Fibroblast of skin of right quadriceps (primary cell): ENCODE measurements at places on chromosomes 4 and X.
A peak's percentile ranks its signal among the peaks of the same experiment; 100 is the strongest.

- peak; percentile 44 for DNase-seq
These were observed 935.4 kb upstream of the GRIA3 start for GRCh38 chrX:122248681-122249080.

DNA sequence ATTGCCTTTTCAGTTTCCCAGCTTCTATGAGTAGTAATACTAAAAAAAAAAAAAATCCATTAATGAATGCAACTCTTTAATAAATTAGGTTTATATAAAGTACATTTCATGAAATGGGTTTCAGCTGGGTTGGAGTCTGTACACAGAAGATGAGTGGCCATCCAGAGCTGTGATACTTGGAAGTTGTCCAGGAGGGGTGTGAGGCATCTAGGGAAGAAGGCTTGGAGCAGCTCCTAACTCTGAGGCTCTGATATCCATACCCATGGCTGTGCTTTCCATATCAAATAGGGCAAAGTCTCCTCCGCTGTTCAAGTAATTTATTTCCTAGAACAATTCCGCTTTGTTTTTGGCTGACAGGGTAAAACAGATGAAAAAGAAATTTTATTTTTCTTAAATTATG is 423.3 kb upstream of the TENM3 start:
- peak; percentile 60 for DNase-seq

DNA sequence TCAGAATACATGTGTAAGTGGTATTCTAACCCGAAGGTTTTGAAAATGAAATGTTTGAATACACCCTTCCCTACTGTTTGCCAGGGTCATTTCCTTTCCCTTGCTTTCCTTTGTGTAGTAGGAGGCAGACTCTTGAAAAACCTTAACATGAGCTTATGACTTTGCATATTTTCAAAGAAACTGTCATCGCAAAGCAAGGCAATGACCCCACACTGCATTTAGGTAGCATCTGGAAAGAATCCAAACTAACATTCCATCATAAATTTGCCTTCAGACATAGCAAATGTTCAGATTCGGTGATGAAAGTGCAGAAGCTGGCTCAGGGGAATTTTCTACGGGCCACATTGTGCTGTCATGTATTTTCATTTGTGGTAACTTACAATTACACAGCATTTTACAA is 32.3 kb downstream of the SH2D1A start:
- DNase-seq, result peak; percentile 31

DNA sequence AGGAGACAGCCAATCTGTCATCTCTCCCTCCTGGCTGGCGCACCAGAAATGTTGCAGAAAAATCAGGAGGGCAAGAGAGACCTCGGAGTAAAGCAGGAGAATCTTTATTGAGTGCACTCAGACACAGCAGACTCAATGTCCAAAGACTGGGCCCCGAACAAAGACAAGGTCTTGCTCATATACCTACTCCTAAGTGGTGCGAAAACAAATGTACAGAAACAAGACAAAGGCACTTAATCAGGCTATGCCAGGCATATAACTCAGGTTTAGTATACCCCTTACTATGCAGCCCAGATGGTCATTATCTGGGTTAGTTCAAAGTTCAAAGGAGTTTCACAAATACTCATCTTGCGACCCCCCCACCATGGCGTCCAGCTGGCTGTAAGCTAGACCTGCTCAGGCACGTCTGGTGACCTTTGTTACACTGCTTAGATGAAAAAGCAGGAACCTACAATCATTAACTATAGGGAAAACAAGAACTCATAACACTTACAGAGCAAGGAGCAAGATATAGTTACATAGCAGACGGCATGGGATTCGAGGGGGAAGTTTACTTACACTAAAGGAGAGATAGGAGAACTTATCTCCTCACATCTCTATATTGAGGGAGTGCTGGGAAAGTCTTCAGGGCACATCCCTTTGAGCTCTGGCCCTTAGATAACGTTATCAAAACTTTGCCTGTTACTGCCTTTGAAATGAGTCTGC is 27.5 kb downstream of the SULT1E1 start:
- DNase-seq, result no peak

GRCh38 chr4:176504118-176504517 is 184.4 kb downstream of the SPCS3 start:
- DNase-seq, result no peak

DNA sequence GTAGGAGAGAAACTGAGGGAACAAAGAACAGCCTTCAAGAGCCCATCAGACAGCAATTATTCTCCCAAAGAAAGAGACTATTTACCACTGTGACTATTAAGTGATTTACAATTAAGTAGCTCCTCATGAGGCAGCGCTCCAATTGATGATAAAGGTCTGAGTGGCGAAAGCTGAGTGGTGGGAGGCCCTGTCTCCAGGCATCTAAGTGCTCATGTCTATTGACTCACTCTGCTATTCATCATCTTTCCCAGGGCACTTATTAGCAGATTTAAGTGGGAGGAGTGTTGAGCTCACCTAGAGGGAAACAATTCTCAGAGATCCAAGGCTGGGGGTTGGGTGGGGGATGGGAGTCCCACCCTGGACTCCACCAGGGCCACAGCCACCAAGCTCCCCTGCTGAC is 23.3 kb downstream of the AMER1 start:
- no peak for DNase-seq

DNA sequence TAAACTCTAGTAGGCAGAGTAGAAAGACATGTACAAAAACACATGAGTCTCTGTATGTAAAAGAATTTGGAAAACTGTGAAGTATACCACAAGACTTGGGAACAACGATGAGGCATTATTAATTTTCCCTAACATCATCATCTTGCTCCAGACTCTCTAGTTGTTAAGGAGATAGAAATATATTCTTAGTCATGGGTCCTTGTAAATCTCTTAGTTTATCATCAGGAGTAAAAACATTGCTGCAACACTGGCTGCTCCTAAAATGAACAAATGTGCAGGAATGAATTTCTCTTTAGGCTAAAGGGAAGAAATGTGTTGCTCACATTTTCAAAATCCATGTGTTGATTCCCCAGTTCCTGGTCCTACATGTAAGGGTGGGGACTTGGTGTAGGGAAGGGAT is 384.6 kb downstream of the STIM2 start:
- DNase-seq, result no peak

- DNase-seq, result no peak
These were observed 284.3 kb downstream of the ARHGAP10 start for GRCh38 chr4:148016063-148016637.

DNA sequence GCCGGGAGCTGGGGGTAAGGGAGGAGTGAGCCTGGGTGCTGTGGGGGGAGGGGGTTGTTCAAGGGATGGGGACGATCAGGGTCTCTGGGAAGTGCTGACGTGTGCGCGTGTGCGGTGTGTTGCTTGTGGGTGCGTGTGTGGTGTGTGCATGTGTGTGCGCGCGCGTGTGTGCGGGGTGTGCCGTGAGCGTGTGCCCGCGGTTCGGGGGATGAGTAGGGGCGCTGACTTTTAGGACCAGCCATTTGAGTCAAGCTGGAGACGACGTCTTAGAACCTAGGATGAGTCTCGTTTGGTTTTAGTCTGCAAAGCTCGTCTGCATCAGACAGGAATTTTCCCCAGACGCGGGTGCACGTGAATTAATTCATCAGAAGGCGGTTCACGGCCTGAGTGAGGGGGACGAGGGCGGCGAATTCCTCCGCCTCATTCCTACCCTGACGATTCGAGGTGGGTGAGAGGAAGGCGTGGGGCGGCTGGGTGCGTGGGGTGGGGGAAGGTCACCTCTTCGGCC is 950 bp upstream of the TMEM271 start:
- DNase-seq, result peak; percentile 3

DNA sequence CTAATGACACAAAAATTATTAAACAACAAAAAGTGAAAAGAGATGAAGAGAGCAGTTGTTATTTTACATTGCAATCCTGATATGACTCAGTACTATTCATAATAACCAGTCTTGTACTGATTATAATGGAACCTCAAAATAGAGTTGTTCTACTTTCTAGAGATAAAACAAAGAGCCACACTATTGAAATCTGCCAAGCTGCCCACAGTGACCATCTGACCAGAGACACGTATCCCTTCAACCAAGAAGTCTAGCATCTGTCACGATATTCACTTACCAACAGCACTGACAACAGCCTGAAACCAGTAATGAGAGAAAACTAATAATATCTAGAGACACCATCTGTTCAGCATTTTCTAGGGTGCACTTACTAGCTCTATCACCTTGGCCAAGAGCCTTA is 466.7 kb downstream of the NKX6-1 start:
- no peak for DNase-seq

DNA sequence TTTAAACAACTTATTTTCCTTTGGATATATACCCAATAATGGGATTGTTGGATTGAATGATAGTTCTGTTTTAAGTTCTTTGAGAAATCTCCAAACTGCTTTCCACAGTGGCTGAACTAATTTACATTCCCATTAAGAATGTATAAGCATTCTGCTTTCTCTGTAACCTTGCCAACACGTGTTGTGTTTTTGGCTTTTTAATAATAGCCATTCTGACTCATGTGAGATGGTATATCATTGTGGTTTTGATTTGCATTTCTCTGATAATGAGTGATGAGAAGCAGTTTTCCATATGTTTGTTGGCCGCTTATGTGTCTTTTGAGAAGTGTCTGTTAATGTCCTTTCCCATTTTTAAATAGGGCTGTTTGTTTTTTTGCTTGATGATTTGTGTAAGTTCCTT is 155.6 kb upstream of the PITX2 start:
- DNase-seq, result peak; percentile 95

- DNase-seq, result no peak
These were observed 390.6 kb downstream of the CFAP47 start for GRCh38 chrX:36310136-36310535.

GRCh38 chr4:181507938-181508337 is 735.3 kb upstream of the TENM3 start:
- no peak for DNase-seq

DNA sequence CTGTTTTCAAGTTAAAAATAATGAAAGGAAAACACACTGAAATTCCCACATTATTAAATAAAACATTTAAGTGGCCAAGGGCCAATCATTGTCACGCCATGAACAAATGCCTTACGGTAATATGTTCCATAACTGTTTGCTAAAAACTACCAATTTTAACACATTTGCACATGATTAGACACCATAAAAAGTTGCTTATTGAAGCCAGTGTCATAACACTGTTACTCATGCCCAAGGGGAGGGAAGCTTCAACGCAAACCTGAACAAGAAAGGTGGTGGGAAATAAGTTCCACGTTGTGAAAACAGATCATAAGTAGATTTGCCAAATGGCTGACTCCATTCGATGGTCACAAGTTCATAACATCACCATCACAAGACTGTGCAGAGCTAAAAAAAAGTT is 739.3 kb upstream of the FAM241A start:
- DNase-seq, result peak; percentile 19

DNA sequence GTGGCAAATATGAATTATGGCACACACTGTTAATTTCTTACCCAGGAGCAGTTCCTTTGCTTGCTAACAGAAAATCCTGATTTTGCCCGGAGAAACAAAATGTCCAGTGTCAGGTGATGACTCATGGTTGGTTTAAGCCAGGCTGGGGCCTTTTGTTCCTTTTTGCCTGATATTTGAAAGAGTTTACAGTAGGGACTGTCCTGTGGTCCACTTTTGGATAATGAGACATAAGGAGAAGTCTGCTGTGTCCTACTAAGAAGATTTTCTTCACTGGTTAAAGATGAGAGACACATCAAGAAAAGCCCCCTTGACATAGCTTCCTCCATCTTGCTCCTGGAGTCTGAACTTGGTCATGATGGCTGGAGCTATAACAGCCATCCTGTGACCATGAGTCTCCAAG is 12.1 kb upstream of the DRD5 start:
- DNase-seq, result no peak

GRCh38 chr4:107035819-107036583 is at the start of gene DKK2:
Gene DKK2 (minus strand): TSS chr4:107036313. CDS start chr4:107035591, 722 bp downstream.
- peak; percentile 38 for DNase-seq

DNA sequence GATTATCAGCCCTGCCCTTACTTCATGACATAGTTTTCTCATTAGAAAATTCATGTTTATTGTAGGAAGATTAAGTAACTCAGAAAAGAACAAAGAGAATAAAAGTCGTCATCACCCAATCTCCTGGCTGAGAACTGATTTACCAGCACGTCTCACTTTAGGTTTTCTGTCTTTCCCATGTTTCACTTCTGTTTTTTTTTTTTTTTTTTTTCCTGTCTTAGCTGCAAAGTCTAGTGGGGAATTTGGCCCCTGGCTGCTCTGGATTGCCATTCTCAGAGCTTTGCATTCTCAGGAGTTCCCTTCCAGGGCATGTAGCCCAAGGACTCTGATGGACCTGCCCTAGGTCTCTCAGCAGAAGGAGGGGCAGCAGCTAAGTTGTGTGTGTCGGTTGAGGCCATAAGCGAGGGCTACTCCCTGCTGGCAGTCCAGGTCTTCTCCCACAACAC is 57.8 kb downstream of the TMEM131L start:
- DNase-seq, result no peak

- DNase-seq, result no peak
These were observed 705.1 kb upstream of the FRG1 start for GRCh38 chr4:189235599-189235998.

DNA sequence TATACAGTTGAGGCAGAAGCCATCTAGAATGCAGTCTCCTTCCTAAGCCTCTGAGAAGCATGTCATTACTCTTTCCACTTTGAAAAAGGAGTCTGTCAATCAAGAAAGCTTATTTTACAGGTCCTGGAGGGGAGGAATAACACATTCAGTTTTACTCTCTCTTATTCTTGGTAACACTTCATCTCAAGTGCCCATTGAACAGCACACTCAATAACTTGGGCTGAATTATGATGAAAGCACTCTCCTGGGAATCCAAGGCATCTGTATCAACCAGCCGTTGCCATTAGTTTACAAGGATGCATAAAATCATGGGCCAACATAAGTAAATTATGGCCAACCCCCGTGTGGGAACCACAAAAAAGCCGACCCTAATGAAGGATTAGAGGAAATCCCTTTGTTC is 282.4 kb downstream of the C4orf33 start:
- DNase-seq, result no peak

- DNase-seq, result peak; percentile 17
These were observed 14.9 kb downstream of the SNX12 start for GRCh38 chrX:71053217-71053621.

- no peak for DNase-seq
These were observed 202.5 kb downstream of the NSUN7 start for GRCh38 chr4:40952217-40952616.

- DNase-seq, result no peak
These were observed 24.9 kb upstream of the DDX3X start for GRCh38 chrX:41308884-41309647.

- DNase-seq, result no peak
These were observed 1.5 kb downstream of the NKX1-1 start for GRCh38 chr4:1404573-1405253.

GRCh38 chr4:8618421-8618820 is 25.9 kb downstream of the CPZ start:
- no peak for DNase-seq
